ENCODE measurements at places on chromosomes 3 and 15.

- DNase-seq, result no peak
Measured at GRCh38 chr15:98163319-98164045, 203.0 kb downstream of the ARRDC4 start.

DNA sequence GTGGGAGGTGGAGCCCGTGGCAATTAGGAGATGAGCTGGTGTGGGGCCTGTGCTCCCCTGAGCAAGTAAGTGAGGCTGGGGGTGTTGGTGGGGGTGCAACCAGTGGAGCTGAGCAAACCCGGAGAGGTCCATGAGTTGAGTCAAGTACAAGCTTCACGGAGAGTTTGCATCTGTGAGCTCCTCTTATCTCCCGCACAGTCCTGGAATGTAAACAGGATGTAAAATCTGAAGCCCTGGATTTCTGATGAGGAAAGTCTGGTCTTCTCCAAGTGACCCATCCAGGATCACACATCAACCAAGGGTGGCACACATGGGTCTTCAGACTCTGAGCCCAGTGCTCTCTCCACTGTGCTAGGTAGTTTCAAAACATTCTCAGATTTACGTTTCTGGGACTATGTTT is 67.8 kb downstream of the LSM3 start:
- DNase-seq, result no peak

- no peak for DNase-seq
Measured at GRCh38 chr3:46380471-46381221, 9.9 kb downstream of the CCR5 start.

GRCh38 chr3:169687603-169688002 is 24.1 kb upstream of the MECOM start:
- no peak for DNase-seq

DNA sequence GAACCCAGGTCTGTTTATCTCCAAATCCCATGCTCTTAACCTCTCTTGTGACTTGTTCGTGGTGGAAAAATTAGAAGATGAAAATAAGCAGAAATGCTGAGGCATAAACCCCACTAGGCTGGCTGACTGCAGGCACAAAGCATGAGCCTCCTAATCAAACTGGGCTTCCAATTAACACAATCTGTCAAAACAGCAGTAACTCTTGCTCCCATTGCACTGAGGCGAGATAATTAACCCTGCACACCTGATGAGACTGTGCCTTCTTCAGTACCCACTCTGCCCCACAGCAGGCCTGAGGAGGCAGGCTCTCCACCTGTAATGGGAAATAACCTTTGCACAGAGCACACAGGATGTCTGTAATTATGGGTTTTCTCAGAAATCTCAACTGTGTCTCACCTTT is 284.4 kb upstream of the WNT5A start:
- DNase-seq, result no peak

DNA sequence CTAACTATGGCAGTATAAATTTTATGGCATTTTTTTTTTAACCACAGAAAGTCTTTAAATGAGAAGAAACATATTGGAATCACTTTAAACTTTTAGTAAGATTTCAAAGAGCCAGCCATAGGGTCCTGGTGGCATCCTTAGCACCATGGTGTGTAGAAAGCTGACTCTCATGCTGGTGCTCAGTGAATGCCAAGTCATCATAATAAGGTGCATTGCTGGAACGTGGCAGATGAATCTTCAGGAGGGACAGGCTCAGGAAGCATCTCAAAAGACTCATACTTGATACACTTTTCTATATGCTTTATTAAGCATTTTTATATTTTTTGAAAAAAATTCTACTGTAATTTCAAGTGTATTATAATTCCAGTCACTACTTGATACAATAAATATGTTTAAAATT is 274.2 kb downstream of the ZIC4 start:
- no peak for DNase-seq

DNA sequence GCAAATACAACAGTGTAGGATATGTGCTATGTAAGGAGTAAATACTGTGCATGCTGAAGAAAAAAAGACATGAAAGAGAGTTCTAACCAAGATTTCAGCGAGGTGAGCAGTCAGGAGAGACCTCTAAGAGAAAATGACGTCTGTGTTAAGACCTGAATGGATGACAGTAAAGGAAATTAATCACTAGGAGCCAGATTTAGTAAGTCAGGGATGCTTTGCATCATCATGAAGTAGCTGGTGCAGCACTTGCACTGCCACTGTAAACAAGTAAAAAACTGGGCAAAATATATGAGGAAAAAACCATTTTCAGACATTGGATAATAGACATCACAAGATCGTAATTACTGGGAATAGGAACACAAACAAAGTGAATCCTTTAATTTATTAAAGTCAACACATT is 32.6 kb downstream of the RTP4 start:
- DNase-seq, result no peak

DNA sequence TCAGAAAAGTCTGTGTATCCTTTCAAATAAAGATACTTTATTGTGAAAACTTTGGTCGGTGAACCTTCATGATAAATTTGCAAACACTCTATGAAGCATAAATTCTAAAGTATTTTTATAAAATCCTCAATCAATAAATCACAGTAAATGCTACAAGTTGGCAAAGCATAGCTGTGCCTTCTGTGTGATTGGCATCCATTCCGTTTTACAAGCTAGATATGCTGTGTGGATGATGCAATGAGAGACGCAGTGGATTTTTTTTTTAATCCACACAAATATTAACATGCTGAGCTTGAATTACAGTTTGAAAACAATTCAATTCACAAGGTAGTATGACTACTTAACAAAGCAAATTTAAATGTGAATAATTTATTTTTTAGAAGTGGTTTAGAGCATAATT is 937.2 kb downstream of the ZPLD1 start:
- no peak for DNase-seq

DNA sequence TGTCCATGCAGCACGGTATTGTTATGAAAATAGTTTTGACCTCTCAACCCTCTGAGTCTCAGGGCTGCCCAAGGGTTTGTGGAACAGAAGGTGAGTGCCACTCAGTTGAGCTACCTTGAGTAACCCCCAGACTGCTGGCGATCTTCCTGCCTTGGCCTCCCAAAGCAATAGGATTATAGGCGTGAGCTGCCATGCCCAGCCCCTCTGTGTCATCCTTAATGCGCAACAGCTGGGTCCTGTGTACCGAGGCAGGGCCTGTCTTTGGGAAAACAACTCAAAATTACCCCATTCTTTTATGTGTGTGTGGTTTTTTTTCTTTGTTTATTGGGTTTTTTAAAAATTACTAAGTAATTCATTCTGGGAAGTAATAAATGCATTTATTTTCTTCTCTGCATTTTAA is 78.3 kb upstream of the TPM1 start:
- no peak for DNase-seq

DNA sequence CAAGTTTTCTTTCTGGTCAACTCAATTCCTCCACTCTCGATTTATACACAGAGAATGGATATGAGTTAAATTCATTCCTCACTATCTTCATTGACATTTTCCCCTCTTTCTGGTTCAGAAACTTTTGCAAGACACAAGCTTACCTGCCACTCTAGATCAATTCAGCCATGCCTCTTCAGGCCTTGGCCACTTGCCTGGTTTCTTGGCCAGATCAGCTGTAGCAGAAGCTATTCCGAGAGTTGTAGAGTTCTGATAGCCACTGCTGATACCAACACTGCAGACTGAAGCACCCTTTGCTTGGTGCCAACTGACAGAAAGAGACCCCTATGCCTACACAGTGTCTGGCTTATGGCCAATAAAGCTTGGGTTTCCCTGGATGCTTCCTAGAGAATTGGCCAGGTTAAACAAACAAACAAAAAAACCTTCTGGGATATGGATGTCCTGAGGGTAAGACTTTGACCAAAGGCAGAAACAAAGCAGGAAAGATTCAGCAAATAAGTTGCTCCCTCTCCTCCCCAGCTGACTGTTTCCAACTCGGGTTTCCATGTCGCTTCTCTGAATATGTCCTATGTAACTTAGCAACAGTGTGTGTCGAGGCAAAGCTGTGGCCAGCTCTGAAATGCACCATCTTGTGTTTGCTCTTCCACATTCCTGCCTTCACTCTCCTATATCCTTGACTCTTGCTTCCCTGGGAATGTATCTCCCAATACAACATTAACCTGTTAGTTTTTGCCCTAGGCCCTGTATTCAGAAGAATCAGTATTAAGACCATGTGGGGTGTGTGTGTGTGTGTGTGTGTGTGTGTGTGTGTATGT is 521.6 kb downstream of the EPHA3 start:
- DNase-seq, result no peak

GRCh38 chr3:145760036-145760435 is 400.9 kb downstream of the PLOD2 start:
- DNase-seq, result no peak

- no peak for DNase-seq
Measured at GRCh38 chr3:12946649-12947316, 105.4 kb upstream of the RPL32 start.

DNA sequence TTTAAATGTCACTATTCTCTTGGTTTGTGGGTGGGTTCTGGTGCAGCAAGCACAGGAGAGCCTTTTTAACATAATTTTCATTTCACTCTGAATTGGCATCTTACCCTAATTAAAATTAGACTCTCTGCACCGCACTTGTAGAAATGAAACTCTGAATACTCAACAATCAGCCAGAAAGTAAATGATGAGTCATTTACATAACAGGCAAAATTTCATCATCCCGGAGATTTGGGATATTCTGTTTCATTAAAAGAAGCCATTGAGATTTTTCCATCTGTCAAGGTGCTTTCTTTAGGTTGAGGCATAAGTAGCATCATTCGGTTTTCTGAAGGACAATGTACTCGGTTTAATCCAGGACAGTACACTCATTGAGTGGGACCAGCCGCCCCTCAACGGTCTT is 111.0 kb downstream of the RFTN1 start:
- DNase-seq, result no peak

DNA sequence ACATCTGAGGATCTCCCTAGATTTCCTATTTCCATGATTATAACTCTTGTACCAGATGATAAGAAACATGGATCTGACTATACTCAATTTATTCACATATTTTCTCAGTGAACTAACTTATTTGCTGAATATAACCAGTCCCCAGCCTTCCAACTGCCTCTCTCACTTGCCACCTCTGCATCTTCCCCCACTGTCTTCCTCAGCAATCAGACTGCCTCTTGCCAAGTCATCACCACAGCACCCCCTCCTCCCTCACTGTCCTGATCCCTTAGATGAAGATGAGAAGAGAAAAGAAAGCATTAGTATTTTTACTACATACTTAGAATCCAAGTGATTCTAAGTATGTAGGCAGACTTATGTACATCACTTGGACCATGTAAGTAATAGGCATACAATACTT is 71.9 kb downstream of the GTPBP8 start:
- DNase-seq, result no peak

All from stimulated activated CD4-positive, alpha-beta T cell treated with anti-CD3 and anti-CD28 coated beads, TNF-alpha, amount 100 ng/mL, for 4 hours (primary cell).